Renal cortex interstitium (tissue), 15 donors: ENCODE measurements at places on chromosomes 12 and 14.

DNA sequence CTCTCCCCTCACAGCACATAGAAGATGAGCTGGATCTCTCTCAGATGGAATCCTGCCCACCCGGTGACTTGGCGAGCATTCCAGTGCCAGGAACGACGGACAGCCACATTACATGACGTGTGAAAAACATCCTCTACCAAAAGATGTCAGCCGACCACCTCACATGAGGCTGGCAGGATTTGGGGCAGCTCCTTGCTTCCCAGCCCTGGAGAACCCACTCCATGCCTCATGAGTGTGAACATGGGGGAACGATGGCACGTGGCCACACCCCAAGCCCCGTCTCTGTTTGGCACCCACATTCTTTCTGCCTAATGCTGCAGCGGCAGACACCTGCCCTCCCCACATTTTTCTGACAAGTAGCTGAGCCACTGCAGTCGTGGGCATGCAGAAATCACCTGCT lies 202.5 kb downstream of the CALM1 start:
- DNase-seq: no peak

- DNase-seq: no peak
Observed at GRCh38 chr14:103099733-103100280, 5.3 kb downstream of the EXOC3L4 start.

GRCh38 chr14:37047996-37048395 lies 124.4 kb downstream of the SLC25A21 start:
- no peak for DNase-seq

DNA sequence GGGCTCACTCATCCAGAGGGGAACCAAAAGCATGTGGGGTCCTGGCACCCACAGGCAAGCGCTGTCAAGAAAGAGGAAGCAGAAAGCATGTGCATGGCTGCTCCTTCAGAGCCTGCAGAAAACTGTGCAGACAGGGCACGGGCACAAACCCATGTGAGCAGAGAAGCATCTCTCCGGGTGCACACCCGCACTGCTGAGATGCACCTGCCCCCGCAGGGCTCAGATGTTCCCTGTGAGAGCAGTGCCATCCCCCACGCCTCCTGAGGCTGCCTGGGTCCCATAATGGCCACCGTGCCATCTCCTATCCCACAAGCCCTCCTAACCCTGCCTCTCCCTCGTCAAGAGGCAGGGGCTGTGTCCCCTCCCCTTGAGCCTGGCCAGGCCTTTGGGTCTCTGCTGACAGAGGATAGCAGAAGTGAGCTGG lies 32.3 kb upstream of the INF2 start:
- DNase-seq: no peak
